ENCODE measurements at places on chromosomes 6 and 20.

DNA sequence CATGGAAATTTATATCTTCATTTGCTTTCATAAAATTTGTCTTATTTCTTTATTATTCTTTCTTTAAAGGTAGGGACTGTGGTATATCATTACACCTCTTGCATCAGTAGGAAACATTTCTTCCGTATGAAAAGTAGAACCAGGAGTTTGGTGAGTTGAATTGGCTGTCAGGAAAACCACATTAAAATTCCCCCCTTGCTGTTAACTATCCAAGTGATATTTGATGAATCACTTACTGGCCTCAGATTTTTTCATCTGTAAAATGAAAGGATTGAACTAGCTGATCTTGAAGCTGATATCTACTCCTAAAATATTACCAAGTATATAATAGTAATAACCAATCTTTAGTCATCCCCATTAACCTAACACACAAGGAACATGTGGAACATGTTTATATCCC lies 460.9 kb downstream of the GJA1 start:
- no peak for DNase-seq

DNA sequence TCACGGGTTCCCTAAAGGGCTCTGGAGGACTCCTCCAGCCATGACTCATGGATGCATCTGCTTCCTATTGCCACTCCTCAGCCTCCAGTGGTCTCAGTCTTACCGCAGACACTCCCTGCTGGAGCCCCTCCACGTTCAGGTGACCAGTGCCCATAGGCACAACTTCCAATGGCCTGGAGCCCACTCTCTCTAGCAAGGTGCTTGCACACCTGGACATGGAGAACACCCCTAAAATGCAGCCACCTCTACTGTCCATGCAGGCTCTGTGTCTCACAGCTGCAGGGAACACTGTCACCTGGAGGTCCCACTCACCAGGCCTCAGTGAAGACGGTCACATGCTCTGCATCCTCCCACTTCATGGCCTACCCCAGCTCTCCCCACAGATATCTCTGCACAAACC lies 36.0 kb downstream of the HUS1B start:
- DNase-seq: no peak

GRCh38 chr20:1587781-1588532 lies 30.5 kb upstream of the SIRPD start:
- no peak for DNase-seq

DNA sequence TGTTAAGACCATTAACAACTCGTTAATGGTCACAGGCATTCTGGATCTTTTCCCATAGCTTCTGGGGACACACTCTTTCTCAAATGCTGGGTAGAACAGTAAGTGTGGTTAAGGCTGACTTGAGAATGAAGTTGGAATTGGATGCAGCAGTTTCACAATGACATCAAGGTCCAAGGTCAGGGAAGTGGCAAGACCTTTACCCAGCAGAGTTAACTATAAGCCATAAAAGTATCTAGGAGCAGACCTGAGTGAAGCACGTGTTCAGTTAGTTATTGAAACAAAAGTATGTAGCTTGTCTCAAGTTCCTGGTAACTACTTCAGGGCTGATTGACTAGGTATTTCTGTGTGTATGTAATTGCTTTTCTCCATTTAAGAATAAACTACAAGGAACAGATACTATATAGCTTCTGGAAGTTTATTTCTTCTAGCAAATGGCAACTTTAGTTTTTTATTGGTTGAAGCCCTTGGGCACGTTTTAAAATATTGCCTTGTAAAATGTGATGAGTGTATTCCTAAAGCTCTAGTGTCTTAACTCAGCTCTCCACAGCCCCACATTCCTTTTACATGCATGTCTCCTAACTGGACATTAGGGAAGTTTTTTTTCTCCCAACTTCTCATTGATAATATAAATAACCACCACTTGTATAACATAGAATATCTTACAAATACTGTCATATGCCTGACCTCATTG lies 479.0 kb upstream of the CITED2 start:
- no peak for DNase-seq

DNA sequence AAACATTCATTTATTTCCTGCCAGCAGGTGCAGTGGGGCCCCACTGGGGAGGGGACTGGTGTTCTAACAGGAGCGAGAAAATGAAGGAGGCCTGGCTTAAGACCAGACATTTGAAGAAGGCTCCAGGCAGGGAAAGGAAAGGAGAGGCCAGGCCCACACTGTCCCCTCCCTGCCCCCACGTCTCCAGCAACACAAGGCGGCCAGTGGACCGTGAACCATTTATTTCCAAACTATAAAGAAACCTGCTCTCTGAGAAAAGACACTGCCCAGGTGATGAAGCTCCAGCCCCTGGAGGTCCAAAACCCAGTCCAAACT lies 41.4 kb upstream of the CDH22 start:
- no peak for DNase-seq

DNA sequence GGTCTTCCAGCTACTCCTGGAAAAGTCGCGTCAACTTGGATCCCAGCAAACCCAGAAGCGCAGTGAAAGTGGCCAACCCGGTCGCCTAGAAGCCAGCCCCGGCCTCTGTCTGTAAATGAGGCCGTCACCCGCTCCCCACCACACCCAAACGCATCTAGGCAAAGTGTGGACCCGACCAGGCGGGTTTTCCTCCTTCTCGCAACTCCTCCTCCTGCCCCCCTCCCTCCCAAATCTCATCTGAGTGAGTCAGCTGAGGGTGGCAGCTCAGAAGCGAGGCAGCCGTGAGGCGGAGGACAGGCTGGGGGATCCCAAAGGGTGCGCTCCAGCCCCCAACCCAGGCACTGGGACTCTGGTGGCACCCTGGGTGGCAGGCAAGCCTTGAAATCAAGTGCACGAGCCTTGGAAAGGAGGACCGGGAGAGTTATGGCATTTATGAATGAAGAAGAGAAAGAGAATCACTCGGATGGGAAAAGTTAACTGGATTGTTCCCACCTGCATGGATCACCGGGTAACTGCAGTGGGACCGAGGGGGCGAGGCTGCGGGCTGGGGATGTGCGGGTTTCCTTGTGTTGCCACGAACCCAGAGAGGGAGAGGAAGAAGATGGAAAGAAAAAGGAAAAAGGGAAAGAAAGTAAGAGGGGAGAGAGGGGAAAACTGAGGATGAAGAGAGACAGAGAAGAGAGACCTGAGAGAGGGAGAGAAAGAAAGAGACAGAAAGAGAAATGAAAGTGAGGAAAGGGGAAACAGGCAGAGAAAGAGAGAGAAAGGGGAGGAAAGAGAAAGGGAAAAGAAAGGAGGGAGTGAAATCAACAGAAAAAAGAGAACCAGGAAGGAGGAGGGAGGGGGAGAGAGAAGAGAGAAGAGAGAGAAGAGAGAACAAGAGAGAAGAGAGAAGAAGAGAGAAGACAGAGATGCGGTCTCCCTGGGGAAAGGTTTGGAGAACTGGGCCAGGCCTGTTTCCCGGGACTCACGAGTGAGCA lies at the start of gene APCDD1L:
Gene APCDD1L, minus strand, starts transcription at position 167 of the 980 bp plus-strand sequence. CDS start 692 bp downstream, outside the sequence.
- no peak for DNase-seq
